Activated CD4-positive, alpha-beta T cell treated with anti-CD3 and anti-CD28 coated beads, Interleukin-2, amount 50 U/mL, for 4 hours (primary cell): ENCODE measurements at places on chromosomes 3 and 15.

- DNase-seq: no peak
Observed at GRCh38 chr3:49967291-49967690, 27.3 kb downstream of the RBM6 start.

GRCh38 chr3:109363634-109364033 is 26.3 kb upstream of the DPPA4 start:
- no peak for DNase-seq

- no peak for DNase-seq
Observed at GRCh38 chr3:159922861-159923312, 65.7 kb upstream of the IL12A start.

- no peak for DNase-seq
Observed at GRCh38 chr15:81433462-81433861, 59.4 kb upstream of the TMC3 start.

DNA sequence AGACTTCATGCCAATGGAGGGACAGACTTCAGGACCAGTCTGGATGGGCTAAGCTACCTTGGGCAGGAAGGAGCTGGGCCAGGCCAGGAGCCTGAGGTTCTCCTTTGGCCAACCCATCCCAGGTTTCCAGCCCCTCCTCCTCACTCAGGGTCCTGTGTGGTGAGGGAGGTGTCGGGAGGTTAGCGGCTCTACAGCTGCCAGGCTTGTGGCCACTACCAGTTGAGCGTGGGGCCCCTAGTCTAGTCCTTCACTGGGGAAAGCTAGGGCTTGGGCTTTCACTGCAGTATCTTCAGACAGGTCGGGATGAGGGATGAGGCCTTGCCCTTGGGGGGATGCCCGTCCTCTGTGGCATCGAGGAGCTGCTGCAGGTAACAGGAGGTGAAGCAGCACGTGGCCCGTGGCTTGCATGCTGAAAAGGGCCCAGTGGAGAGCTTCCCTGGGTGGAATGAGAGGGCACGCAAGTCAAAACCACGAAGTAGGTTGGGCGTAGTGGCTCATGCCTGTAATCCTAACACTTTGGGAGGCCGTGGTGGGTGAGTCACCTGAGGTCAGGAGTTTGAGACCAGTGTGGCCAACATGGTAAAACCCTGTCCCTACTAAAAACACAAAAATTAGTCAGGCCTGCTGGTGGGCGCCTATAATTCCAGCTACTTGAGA is 8.5 kb upstream of the FANCD2 start:
- DNase-seq: no peak

GRCh38 chr15:95669146-95669922 is 661.2 kb upstream of the NR2F2 start:
- DNase-seq: no peak

DNA sequence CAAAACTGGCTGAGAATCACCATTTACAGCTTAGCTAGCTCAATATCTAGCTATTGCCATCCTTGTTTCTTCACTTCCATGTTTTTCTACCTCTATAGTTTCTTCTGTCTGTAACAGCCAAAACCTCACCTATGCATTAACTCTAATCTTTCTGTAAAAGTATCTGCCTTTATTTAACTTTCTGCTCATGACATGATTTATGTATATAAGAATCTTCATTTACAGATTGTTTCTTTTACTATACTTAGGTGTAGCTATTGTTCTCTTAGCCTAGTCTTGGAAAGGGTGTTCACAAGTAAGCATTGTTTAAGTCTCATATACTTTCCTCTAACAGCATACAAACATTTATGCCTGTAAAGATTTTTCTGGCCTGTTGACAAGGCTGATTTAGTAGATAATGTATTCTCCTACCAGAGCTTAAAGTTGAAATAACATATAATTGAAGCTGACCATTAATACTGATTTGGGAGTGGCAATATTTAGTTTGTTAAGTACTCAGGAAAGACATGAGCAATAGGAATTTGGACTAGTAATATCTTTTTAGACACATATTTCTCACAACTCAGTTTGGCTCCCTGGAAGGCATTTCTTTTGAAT is 9.4 kb downstream of the FILIP1L start:
- DNase-seq: no peak

GRCh38 chr3:87088993-87089841 is 98.3 kb upstream of the VGLL3 start:
- DNase-seq: no peak

DNA sequence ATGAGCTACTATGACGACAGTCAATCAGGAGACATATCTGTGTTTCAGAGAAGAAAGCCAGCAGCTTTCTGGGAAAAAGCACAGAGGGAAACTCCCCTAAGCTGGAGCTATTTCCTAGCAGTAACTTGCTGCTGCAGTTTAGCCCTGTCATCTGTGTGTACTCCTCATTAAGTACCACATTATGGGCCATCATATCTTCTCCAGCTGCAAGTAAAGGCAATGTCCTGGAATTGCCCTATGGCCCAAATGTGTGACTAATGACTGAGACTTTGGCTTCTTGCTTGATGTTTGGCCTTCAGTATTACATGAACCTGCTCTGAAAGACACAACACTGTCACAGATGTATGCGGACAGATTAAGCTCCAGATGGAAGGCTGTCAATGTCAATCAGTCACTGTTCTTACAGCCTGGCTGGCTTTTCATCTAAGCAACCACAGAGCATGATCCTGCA is 190.8 kb downstream of the FHIT start:
- no peak for DNase-seq
